Activated CD4-positive, alpha-beta T cell treated with anti-CD3 and anti-CD28 coated beads, Interleukin-2, amount 10 ng/mL, durations not matched to agents 7 days and 5 days (primary cell): ENCODE measurements at places on chromosomes 4 and X.

DNA sequence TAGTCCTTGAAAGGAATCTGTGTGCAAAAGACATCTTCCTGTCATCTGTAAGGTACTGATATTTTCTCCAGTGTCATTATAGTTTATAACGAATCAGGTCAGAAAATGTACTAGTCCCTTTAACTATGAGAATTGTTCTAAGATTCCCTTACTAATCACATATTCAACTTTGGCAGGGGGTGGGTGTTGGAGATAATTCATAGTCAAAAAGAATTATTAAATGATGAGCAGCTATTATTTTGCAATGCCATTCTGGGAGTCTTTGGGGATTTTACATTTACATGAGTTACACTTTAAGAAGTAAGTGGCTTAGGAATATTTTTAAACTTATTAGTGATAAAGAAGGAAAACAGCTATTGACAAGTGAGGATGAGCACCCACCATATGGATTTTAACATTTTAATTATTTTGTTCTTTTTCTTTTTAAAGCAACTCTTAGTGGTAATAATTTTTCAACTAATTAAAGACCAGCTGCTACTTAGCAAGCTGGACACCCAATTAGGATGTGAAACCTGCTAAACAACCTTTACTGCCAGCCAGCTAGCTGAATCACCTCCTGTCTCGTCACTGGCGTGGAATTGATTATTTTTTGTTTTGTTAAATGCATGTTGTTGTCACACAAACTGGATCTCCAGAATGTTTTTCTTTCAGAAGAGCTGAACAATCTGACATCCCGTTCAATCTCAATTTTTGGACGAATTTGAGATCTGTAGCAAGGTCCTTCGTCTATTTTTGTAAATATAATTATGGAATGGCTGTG is 219.2 kb downstream of the ARAP2 start:
- DNase-seq: no peak

DNA sequence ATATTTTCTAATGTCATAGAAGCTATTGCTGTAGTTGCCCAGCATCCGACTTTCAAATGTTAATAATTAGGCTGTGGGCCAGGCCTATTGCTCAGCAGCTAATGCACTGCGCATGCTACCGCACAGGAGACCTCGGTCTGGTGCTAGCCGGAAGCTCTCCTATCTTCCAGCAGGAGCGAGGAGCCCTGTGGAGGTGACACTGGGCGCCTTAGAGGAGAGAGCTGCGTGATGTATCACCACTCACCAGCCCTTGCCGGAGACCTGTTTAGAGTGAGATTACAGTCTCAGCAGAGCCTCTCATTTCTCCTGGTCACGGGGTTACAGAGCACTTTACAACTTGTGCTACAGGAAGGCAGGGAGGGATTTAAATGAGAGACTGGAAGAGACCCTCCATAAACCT is 31.1 kb upstream of the MID1IP1 start:
- no peak for DNase-seq

- DNase-seq: no peak
These were observed 19.6 kb upstream of the SOD3 start for GRCh38 chr4:24775750-24776149.

GRCh38 chrX:105972690-105973386 is 65.7 kb downstream of the SERPINA7 start:
- no peak for DNase-seq

- DNase-seq: no peak
These were observed 221.3 kb downstream of the ANTXR2 start for GRCh38 chr4:79851625-79852304.

- DNase-seq: no peak
These were observed 102.5 kb downstream of the DCHS2 start for GRCh38 chr4:154389148-154389547.

- no peak for DNase-seq
These were observed 107.7 kb downstream of the PHEX start for GRCh38 chrX:22139822-22140221.

DNA sequence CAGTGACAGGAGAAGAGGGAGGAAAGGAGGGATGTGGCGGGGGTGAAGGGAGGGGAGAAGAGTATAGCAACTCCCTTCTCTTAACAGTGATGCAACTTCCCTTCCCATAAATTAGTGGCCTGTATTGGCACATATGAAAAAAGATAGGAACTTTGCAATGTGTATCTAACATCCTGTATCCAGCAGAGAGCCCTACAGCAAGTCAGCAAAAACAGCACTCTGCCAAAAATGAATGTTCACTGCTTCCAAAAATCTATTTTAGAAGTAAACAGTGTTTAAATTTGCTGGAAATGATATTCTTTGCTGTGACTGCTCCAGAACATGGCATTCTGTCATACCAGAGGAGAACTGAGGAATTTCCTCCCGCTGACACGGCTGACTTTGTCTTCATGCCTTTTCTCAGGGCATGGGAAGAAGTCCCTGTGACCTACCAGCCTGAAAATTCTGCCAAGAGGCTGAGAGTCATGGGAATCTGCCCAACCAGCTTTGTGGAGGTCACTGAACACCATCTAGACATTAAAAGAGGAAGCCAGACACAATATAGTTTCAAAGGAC is 343.4 kb upstream of the RASGEF1B start:
- DNase-seq: no peak

DNA sequence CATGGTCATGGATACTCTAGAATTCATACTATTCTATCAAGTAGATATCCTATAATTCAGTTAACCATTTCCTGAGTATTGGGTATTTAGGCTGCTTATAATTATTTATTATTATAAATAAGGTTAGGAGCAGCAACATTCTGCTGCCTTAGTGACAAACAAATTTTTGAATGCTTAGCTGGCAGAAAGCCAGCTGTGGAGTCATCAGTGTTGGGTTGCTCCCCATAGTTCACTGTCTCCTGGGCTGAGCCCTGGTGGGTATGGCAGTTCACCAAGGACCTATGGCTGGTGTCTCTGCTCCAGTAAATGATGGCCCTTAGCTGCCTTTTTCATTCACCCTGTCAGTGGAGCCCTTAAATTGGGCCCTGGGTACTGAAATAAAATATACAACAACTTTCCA is 61.8 kb downstream of the SMARCA5 start:
- no peak for DNase-seq

- no peak for DNase-seq
These were observed 31.3 kb upstream of the TFDP3 start for GRCh38 chrX:133249266-133250058.

- no peak for DNase-seq
These were observed 52.5 kb upstream of the ATXN3L start for GRCh38 chrX:13372203-13372980.
